ENCODE measurements at places on chromosomes 16 and 17.

GRCh38 chr16:14337303-14338191 is 266.4 kb downstream of the MRTFB start:
- DNase-seq = no peak

GRCh38 chr16:70614208-70614951 is 32.0 kb upstream of the IL34 start:
- no peak for DNase-seq

GRCh38 chr17:68709461-68709860 is 108.3 kb upstream of the FAM20A start:
- DNase-seq = no peak

- no peak for DNase-seq
Measured at GRCh38 chr16:12002447-12003006, 26.0 kb downstream of the SNX29 start.

DNA sequence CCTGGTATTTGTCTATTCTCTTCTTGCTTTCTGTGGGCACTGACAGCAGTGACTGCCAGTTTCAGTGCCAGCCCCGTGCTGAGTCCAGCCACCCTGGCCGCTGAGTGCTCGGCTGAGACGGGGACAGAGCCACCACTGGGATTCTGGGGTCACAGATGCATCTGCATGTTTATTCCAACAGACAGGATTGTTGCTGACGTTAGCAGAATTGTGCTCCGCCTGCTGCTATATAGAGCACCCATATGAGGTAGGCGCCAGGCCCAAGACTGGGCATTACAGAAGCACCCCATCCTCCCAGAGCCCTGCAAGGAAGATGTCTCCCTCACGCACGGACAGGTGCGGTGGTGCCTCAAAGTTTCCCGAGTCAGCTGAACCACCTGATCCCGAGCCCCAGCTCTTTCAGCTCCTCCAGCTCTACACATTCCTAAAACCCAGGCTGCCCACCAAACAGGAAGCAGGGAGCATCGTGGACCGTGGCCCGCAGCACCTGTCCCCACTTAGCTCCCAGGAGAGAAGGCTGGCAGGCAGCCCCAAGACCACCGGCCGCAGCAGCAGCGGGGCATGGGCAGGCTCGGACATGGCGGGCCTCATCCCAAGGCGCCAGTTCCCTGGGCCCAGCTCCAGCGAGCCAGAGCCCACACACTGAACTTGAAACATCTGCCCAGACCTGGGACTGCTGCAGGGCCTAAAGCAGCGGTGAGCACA is 44.9 kb upstream of the RASD1 start:
- DNase-seq = no peak

GRCh38 chr16:8848939-8849391 is 19.8 kb downstream of the CARHSP1 start:
- no peak for DNase-seq

- DNase-seq = no peak
Measured at GRCh38 chr17:73481676-73482075, 162.6 kb downstream of the SDK2 start.

GRCh38 chr17:71327376-71328059 is 793.3 kb upstream of the SOX9 start:
- no peak for DNase-seq

- no peak for DNase-seq
Measured at GRCh38 chr16:61323456-61323855, 712.8 kb downstream of the CDH8 start.

DNA sequence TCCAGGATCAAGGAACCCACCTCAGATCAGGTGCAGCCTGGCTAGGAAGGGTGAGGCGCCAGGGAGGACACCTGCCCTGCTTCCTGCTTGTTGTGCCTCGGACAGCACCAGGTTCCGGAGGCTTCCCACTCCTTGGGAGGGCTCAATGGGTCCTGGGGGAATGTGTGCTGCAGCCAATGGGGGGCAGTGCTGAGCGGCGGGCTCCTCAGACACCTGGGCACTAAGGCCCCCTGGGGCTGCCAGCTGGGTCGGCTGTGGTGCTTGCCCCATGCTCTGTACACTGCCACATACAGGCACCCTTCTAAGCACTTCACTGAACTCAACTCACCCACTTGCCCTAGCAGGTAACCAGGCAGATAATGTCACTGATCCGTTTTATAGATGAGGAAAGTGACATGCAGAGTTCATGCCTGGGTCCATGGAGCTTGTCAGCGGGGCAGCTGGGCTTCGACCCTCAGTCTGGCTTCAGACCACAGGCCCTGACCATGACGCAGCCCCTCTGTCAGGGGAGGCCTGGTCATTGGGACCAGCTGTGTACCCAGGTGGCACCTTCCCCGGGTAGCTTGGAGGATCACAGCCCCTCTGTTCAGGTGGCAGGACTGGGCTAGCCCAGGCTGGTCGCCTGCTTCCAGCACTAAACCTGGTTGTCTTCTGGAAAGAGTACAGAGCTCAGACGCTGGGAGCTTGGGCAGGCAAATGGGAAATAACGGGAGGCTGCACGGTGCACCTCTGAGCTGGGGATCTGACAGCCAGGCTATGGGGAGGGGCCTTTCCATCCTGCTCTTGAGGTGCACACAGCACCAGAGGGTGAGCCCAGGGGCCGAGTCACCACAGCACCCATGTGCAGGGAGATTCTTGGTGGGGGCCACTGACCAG is 8.2 kb downstream of the FN3K start:
- DNase-seq = no peak
